Adipocyte (in vitro differentiated cells): ENCODE measurements at places on chromosomes 1 and 21.

DNA sequence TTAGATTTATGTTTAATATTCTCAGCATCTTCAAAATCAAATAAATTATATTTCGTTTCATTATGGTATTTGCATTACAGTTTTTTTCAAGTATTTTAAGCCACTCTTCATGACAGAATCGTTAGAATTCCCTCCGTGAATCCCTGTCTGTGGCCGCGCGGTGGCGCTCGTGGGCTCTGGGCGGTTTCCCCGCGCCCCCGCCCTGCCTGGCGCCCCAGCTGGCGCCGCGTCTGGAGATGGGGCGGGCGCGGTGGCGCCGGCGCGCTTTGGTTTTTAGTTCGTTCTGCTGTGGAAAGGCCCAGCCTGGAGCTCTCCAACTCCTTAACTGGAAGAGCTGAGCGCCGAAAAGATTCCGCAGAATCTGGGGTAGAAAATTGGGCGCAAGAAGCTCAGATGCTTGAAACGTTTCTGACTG is 25.7 kb downstream of the PRMT2 start:
- peak; percentile 82 for DNase-seq

GRCh38 chr21:36697851-36698384 is 997 bp upstream of the SIM2 start:
- no peak for DNase-seq

GRCh38 chr1:213683529-213683928 is 304.2 kb upstream of the PROX1 start:
- no peak for DNase-seq

- no peak for DNase-seq
These were observed 40.2 kb upstream of the IFFO2 start for GRCh38 chr1:18996548-18997177.

- DNase-seq, result peak; percentile 77
These were observed 648 bp downstream of the S100PBP start for GRCh38 chr1:32817815-32818786.

GRCh38 chr1:232457595-232457994 is 172.3 kb downstream of the SIPA1L2 start:
- DNase-seq, result no peak

- no peak for DNase-seq
These were observed 1.2 kb downstream of the SLC37A1 start for GRCh38 chr21:42514883-42515228.

DNA sequence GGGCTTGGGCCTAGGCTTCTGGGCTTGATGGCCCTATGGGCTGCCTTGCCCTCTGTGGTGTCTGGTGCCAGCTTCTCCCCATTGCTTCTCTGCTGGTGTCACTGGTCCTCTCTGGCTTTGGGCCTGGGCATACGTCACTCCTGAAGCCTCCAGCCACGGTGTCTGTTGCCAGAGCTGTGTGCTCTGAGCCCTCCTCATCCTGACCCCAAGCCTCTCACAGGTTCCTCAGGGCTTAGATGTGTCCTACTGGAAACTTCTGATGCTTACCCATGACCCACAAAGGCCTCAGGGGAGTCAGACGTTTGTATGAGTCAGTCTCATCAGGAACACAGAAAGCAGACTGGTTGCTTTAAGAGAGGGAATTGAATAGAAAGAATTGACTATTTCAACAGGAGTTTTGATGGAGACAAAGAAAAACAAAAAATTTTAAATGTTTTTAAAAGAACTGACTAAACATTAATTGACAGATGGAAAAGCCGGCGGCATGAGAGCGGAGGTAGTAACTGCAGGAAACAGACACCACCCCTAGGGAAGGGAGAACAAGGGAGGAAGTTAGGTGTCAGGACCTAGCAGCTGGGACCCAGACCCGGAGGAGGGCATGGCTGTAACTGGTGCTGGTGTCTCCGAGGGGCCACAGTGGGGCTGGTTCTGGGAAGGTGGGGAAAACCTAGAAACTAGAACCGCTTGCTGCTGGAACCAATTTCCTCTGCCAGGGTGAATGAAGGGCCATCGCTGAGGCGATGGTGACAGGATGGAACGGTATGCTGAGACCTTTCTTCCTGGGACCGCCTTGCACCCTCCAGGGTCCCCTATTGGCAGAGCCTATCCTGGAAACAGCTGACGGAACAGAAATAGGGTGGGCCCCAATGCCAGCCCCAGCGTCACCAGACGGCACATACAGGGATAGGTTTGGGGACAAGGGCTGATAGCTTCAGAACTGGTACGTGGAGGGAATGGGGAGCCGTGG is 40.0 kb upstream of the CITED4 start:
- DNase-seq, result peak; percentile 77

DNA sequence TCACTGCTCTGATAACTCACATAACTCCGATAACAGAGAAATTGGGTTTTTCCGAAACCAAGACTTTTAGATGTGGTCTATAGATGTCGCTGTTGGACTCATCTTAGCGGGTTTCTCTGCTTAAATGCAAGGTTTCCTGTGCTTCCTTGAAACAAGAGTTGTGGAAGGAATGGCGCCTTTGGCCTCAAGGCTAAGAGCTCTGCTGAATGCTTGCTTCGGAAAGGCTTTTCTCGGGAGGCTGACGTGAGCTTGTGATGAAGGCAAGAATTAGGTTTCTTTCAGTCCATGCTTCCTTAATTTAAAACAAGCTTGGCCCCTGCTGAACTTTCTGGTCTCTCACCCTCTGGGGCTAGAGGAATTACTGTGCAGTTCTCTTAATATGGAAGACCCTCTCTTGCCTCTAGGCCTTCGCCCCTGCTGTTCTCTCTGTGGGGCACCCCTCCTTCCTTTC is 113.5 kb downstream of the MAP3K21 start:
- peak; percentile 85 for DNase-seq

GRCh38 chr1:4058706-4059105 is 158.6 kb upstream of the C1orf174 start:
- no peak for DNase-seq

GRCh38 chr21:43867948-43868347 is 2.9 kb downstream of the AGPAT3 start:
- DNase-seq, result no peak

- DNase-seq, result no peak
These were observed 4.3 kb upstream of the VWA1 start for GRCh38 chr1:1430992-1431844.

- peak; percentile 6 for DNase-seq
These were observed 52.3 kb upstream of the DUSP10 start for GRCh38 chr1:221794079-221794670.

- DNase-seq, result peak; percentile 55
These were observed 130.7 kb downstream of the GIPC2 start for GRCh38 chr1:78176448-78176847.

- peak; percentile 79 for DNase-seq
These were observed 38.4 kb downstream of the TAS1R2 start for GRCh38 chr1:18820791-18821641.

- no peak for DNase-seq
These were observed 277.1 kb downstream of the ST6GALNAC3 start for GRCh38 chr1:76351655-76352054.

DNA sequence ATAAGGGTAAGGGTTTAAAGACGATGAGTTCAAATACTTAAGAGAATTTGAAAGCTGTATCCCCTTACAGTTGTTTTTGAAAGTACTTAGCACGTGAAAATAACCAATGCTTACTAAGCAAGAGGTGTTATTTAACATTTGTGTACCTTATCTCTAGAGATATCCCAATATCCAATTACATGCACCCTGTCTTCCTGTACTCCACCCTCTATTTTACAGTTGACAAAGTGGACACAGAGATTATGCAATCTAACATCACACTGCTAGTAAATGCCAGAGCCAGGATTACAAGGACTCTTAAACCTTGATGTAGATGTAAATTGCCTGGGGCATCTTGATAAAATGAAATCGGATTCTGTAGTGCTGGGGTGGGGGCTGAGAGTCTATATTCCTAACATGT is 72.0 kb downstream of the GDAP2 start:
- no peak for DNase-seq

- peak; percentile 66 for DNase-seq
These were observed 10.2 kb downstream of the JAK1 start for GRCh38 chr1:64956010-64956640.

- DNase-seq, result peak; percentile 93
These were observed 2.4 kb downstream of the UROD start for GRCh38 chr1:45014321-45015028.

GRCh38 chr1:151003180-151003579 is 3.5 kb downstream of the MINDY1 start:
- no peak for DNase-seq

DNA sequence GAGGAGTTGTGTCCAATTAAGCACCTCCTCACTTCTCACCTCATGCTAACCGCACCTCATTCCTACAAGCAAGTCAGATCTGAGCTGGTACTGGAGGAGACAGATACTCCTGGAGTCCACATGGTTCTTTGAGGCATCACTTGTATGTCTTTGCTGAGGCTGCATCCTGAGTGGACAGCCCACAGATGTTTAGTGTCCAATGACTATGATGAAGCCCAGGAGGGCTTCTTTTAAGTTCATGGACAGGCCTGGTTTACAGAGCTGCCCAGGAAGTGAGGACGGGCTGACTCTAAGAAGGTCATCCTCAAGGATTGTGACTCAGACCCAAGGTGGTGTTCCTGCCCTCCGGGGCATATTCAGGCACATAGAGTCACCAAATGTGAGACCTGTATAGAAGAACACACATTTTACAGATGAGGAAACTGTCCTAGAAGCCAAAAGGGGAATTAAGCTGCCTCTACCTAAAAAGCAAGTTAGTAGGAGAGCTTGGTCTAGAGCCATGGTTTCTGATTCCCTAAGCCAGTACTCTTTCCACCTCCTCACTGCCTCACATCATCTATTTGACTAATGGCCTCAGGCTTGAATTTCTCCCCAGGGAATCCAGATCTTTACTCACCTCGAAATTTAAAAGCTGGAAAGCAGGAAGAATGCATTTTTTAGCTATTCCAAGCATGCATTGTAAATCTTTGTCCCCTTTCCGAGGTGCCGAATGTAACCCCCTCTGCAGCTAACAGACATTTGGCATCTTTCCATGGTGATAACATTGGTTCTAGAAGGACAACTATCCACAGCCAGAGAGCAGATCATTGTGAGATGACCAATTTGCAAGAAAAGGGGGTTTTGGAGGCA is 228.1 kb downstream of the OMA1 start:
- no peak for DNase-seq

DNA sequence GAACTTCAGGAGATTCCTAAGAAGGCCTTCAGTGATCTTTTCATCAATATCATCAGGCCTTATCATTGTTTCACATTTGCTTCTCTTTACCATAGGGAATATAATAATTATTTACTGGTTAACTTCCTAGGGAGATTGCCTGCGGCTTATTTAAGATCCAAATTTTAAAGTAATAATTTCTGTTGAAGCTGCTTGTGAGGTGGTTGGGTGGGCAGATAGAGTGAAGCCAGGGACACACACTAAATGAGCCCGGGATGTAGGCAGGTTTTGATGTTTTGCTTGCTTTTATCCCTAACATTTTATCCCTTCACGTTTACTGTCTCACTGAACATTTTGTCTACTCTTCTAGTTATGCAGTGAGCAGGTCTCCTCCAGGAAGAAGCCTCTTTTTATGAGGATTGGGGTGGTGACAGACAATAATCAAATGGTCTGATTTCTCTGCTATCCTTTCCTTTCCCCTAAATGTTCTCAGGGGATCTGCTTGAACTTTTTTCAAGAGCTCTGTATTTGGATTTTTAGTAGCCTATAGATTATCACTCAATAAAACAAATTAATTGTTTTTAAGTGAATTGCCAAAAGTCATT is 164.7 kb downstream of the RUNX1 start:
- peak; percentile 42 for DNase-seq
